Stimulated activated CD4-positive, alpha-beta T cell treated with anti-CD3 and anti-CD28 coated beads, Interleukin-4, amount 100 ng/mL, for 24 hours (primary cell): ENCODE measurements at places on chromosomes 4 and X.

- peak; percentile 15 for DNase-seq
These were observed at the start of gene UGT8 for GRCh38 chr4:114598191-114599121. TSS of gene UGT8 (plus strand) at chr4:114598807. CDS start at chr4:114622881, 24,074 bp downstream.

- no peak for DNase-seq
These were observed 76.3 kb upstream of the SHOX start for GRCh38 chrX:554271-554670.

DNA sequence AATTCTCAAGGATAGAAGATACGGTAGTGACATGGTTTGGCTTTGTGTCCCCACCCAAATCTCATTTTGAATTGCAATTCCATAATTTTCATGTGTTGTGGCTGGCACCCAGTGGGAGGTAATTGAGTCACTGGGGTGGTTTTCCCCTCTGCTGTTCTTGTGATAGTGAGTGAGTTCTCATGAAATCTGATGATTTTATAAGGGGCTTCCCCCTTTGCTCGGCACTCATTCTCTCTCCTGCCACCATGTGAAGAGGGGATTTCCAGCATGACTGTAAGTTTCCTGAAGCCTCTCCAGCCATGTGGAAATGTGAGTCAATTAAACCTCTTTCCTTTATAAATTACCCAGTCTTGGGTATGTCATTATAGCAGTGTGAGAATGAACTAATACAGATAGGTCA, 8.5 kb upstream of the SPANXN4 start:
- DNase-seq: peak; percentile 4

- no peak for DNase-seq
These were observed 46.0 kb downstream of the GALNT7 start for GRCh38 chr4:173214661-173215060.

GRCh38 chr4:8336412-8337075, 67.0 kb downstream of the HTRA3 start:
- no peak for DNase-seq

DNA sequence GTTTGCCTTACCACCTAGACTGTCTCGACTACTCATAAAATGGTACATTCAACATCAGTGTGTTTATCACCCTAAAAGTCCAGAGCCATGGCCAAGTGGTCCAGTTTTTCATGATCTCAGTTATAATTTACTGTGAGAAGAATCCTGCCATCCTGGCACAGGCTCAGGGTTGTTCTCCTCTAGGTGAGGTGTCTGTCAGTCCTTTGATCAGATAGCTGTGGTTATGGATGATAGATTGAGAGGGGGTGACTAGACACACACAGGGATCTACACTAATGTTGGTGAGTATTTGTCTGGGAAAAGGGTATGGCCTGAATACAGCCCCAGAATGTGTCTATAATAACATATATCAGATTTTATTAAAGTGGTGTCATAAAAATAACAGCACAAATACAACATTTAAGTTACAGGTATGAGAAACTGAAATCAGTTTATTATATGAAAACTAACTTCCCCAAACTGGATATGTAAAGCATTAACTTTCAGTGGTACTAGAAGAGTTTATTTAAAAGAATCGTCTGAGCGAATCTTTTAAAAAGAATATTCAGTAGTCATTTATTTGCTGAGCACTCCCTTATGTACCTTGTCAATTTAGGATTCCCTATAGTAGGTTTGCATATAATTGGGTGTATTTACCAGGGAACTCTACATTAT, 93.3 kb downstream of the STIM2 start:
- DNase-seq: no peak

DNA sequence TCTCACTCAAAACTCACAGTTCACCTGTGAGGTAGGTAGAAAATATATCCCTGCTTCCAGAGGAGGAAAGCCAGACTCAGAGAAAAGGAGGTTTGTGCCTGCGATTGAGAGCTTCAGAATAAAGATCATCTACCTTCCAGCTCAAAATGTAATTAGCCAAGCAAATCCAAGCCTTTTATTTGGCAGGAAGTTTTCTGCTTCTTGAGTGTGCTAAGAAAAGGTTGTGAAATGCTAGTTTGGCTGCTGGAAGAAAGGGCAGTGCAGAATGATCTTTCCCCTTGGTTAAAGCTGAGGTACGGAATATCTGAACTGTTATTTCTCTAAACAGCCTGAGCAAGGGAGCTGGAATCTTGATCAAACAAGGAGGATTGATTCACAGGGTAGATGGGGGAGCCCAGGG, 59.7 kb upstream of the VCX3B start:
- no peak for DNase-seq

DNA sequence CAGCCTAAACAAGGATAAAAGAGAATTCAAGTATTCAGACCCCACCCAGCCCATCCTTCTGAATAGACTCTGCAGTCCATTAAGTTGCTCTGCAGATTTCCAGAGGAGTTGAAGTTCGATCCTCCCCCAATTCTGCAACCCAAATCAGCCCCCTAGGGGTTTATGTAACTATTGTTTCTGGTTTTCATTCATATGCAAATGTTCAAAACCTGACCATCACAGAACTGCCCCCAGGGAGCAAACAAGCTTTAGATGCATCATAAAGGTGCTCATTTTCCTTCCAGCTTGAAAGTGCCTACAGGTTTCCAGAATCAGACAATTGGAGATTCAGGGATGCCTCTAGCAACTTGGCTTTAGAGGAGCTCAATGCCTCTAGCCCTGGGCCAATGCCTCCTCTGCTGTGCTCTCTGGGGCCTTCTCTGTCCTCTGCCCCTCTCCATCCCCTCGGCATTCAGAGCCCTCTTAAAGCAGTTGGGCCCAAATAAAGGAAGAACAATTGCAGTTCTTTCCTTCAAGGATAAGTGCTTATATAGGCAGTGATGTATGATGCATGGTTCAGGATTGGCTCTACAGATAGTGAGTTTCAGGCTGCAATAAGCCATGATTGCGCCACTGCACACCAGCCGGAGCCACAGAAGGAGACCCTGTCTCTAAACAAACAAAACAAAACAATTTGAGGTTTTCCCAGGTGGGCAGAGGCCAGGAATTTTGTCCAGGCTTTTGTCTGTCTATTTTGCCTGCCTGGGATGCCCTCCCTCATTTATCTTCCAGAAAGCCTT, 23.5 kb upstream of the SPINK2 start:
- no peak for DNase-seq

- DNase-seq: no peak
These were observed 909.1 kb downstream of the FAT4 start for GRCh38 chr4:126223784-126224407.

DNA sequence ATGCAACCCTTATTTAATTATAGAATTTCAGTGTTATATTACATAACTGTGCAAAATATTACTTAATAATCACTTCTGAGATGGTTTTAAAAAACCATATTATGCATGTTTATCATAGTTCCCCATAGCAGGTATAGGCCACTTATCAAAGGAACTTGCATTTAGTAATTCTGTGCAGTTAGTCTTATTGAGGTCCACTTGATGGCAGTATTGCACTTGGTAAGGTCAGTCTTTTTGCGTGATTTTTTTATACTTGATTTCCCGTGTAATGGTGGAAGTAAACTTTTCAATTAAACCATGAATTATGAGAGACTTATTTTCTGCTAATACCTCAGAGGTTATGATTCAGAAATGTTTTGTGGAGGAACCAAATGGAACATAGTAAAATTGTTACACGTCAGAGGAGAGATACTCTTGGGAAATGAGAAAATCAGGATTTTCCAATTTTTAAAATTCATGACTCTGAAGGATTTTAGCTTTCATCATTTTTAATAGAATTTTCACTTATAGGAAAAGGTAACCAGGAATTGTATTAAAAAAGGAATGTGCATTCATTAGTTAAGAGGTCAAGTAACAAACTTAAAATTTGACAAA, 230.0 kb downstream of the CCSER1 start:
- DNase-seq: no peak

GRCh38 chr4:145183581-145183980, 3.2 kb upstream of the OTUD4 start:
- no peak for DNase-seq

GRCh38 chrX:70808942-70809940, 99.3 kb downstream of the TEX11 start:
- DNase-seq: no peak

GRCh38 chr4:54658252-54659093, 716 bp downstream of the KIT start:
- DNase-seq: peak; percentile 17

DNA sequence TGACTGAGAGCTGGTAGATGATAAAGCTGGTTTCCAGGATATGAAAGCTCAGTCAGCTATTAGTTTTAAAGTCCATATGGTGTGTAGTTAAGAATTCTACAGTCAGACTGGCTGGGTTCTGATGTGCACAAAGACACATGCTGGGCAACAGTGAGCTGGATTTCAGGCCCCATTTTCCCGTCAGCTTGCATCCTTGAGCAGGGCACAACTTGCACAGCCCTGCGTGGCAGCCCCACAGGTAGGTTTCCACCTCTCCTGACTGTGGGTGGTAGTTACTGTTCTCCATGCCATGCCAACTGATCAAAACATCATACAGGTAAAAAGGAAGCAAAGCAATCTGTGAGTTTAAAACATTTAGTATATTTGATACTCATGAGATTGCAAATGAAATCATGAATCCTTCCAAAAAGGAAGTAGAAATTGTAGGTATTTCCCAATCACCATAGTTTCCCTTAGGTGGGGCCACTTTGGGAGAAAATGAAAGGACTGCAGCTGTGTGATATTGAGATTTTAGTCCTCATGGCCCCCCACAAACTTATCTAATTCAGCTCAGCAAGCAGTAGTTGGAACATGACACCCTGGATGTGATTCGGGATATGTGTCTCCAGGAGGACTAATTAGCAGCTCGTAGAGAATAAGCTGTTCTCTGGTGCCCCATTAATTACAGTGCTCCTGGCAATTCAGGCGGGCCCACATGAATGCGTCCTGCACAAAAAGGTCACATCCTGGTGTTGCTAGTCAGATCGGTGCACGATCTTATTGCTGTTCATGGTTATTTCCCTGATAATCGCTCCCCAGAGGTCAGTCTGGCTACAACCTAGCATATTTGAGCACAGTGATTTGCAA, 42.4 kb upstream of the NOCT start:
- DNase-seq: no peak

DNA sequence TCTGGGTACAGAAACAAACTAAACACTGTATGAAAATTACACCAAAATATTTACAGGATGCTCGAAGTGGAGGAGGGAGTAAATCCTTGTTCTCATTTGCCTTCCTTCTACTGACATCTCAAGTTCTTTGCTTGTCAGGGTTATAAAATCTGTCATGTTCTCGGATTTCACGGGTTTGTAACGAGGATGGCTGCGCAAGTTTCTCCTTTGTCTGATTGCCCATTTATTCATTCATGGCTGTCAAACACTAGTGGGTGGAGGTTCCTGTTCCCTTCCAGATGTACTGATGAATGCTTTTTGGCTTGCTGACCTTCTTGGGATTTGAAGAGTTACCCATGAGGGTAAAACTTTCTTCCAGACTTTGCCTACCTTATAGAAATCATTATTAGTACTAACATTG, 206.9 kb downstream of the SPCS3 start:
- DNase-seq: no peak

- DNase-seq: no peak
These were observed 192.1 kb downstream of the SPRY1 start for GRCh38 chr4:123588631-123589241.

GRCh38 chr4:123621072-123621705, 224.6 kb downstream of the SPRY1 start:
- no peak for DNase-seq

GRCh38 chr4:7980036-7980435, 40.4 kb upstream of the AFAP1 start:
- no peak for DNase-seq

DNA sequence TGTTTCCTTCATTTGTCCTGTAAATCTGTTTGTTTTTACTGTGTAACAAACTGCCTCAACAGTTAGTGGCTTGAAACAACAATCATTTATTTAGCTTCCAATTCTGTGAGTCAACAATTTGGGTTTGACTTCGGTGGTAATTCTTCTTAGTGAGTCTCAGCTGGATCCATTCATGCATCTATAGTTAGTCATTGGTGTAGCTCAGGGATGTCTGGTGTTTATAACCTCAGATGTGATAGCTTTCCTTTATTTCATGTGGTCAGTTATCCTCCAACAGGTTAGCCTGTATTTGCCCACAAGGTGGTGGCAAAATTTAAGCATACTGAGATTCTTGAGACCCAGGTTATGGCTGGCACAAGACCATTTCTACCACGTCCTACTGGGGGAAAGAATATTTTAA, 1267.2 kb downstream of the RAPGEF2 start:
- DNase-seq: no peak

GRCh38 chrX:56248492-56248891, 16.3 kb downstream of the KLF8 start:
- peak; percentile 60 for DNase-seq

GRCh38 chr4:85860066-85860740, 385.3 kb downstream of the ARHGAP24 start:
- DNase-seq: no peak

DNA sequence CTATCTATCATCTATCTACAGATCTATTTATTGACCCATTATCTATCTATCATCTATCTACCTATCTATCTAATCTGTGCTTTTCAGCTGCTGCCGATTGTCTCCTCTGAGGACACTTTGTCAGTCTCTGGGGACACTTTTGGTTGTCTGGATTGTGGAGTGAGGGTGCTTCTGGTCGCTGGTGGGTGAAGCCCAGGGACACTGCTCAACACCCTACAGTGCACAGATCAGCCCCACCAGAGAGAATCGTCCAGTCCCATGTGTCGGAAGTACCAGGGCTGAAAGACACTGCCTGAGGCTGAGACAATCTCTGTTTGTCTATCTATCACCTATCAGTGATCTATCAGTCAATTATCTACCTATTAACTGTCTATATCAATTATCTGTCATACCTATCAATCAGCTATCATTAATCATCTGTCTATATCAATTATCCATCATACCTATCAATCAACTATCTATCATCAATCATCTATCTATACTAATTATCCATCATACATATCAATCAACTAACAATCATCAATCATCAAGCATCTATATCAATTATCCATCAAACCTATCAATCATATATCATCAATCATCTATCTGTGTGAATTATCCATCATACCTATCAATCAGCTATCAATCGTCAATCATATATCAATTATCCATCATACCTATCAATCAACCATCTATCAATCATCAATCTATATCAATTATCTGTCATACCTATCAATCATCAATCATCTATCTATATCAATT, 70.0 kb upstream of the PPP2R3B start:
- no peak for DNase-seq

- no peak for DNase-seq
These were observed 119.6 kb downstream of the SHROOM3 start for GRCh38 chr4:76554630-76555029.

DNA sequence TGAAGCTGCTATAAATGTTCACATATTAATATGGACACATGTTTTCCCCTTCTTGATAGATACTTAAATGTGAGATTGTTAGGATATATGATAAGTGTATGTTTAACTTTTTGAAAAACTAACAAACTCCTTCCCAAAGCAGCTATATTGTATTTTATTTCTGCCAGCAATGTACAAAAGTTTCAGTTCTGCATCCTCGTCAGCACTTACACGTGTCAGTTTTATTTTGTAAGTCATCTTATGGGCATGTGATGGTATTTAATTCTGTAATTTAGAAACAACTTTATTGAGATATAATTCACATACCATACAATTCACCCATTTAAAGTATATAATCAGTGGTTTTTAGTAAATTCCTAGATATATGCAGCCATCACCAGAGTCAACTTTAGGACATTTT, 31.6 kb downstream of the RAPGEF2 start:
- DNase-seq: no peak
